Hematopoietic multipotent progenitor cell treated with erythropoietin and hydrocortisone succinate and interleukin-3 and kit ligand, for 15 days (in vitro differentiated cells): ENCODE measurements at places on chromosomes 4 and X.

GRCh38 chrX:46327566-46328115, 217.6 kb downstream of the ZNF674 start:
- DNase-seq: no peak

DNA sequence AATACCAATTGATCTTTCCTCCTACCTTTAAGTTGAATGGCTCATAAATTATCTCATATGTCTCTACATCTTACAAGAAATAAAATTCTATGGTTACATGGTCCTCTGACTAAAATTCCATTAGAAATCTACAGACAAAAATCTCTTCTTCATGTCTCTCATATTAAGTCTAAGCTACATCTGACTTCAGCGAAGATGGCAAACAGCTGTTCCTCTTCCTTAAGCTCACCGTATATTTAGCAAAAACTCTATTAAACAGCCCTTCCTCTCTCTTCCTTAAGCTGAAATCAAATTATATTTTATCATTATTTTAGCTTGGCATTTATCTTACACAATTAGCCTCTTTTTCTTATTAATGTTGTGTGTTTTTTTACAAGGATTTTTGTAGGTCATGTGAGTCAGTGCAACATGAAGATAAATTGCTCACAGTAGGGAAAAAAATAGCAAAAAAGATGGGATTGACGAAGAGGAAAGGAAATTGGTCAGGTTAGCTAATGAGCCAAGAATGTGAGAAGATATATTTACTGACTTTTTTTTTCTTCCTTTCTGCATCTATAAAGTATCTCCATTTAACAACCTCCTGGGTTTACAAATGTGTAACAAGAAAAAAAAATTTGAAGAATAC, 2412.8 kb downstream of the ARAP2 start:
- no peak for DNase-seq

DNA sequence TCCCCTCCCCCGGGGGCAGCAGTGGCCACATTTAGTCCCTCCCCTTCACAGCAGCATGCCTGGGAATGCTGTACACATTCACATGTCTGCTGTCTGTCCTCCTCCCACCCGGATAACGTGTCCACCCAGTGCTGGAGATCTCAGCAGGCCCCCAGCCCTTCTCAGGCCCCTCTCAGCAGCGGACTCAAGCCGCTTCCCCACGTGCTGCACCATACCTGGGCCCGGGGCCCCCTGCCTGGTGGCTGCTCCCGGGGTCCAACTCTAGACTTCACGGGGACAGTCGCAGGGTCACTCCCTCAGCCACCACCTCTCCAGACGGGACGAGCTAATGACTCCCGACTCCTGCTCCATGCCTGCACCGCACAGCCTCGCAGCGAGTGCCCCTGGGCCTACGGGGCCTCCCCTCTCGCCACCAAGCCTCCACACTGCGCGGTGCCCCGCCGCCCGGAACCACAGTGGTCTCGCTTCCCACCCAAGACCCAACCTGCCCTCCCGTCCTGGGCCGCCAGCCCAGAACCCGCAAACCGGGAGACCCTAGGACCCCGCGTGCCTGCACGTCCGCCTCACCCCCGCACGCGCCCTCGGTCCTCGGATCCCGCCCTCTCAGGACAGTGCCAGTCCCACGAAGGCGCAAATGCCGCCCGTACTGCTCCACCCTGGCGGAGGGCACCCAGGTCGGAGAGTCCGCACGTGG, 1.3 kb upstream of the PCGF3 start:
- no peak for DNase-seq

DNA sequence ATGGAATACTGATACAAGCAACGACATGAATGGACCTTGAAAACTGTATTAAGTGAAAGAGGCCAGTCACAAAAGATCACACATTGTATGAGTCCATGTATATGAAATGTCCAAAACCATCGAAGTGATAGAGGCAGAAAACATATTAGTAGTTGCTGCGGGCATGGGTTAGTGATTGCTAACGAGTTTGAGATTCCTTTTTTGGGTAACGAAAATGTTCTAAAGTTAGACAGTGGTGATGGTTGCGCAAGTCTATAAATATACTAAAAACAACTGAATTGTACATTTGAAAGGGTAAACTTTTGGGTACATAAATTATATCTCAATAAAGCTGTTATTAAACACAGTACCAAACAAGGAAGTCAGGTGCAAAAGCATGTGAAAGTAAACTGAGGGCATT, 234.5 kb downstream of the FBXW7 start:
- no peak for DNase-seq

GRCh38 chr4:7295911-7296660, 103.7 kb downstream of the SORCS2 start:
- DNase-seq: no peak

- DNase-seq: no peak
Measured at GRCh38 chr4:89298155-89298554, 9.4 kb downstream of the GPRIN3 start.

DNA sequence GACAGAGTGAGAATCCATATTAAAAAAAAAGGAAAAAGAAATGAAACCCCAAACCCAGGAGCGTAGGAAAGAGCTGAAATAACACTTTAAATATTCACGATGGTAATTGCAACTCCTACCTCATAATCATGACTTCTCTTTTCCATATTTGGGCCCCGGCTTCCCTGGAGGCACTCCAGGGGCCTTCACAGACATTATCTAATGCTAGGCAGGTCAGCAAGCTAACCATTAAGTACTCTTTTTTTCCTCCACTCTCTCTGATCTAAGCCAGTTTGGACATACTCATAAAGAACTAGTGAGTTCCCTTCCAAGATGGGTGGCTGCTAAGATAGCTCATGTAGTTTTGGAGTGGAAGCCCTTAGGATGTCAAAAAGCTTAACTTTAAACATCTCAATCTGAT, 83.2 kb downstream of the SH3KBP1 start:
- DNase-seq: no peak

GRCh38 chr4:44446191-44446590, 2.4 kb downstream of the KCTD8 start:
- no peak for DNase-seq

DNA sequence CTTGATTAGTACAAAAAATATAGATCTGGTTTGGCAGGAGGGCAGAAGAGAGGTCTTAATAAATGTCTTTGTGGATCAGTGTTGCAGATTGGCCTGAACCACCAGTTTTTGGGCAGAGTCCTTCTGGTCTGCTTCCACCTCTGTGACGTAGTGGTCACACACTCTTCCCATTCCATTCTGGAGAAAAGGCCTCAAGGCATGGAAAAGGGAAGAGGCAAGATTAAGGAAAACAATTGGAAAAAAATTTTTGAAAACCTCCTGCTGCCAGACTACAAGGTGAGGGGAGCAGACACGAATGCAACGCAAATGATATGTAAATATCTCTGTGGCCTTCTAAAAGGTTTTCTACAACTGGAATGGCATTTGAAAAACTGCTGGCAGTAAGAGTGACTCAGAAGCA, 24.3 kb upstream of the FAM47C start:
- DNase-seq: no peak

- no peak for DNase-seq
Measured at GRCh38 chrX:40530509-40530908, 50.3 kb upstream of the ATP6AP2 start.

GRCh38 chr4:142443469-142443868, 402.6 kb downstream of the INPP4B start:
- no peak for DNase-seq

DNA sequence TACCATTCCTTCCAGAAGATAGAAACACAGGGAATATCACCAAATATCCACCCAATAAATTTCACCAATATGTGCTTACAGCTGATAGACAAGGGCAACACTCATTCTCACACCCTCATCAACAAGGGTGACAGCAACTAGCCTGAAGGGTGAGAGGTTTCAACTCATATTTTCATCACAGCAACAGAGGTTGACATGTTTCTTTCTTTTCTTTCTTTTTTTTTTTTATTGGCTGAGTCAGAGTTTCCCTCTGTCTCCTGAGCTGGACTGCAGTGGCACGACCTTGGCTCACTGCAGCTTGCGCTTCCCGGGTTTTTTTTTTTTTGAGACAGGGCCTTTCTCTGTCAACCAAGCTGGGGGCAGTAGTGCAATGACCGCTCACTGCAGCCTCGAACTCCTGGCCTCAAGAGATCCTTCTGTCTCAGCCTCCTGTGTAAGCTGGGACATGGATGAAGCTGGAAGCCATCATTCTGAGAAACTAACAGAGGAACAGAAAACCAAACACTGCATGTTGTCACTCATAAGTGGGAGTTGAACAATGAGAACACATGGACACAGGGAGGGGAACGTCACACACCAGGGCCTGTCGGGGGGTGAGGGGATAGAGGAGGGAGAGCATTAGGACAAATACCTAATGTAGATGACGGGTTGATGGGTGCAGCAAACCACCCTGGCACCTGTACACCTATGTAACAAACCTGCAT, 27.5 kb upstream of the ASMTL start:
- DNase-seq: no peak

- peak; percentile 5 for DNase-seq
Measured at GRCh38 chr4:71713611-71714203, 70.2 kb downstream of the GC start.

DNA sequence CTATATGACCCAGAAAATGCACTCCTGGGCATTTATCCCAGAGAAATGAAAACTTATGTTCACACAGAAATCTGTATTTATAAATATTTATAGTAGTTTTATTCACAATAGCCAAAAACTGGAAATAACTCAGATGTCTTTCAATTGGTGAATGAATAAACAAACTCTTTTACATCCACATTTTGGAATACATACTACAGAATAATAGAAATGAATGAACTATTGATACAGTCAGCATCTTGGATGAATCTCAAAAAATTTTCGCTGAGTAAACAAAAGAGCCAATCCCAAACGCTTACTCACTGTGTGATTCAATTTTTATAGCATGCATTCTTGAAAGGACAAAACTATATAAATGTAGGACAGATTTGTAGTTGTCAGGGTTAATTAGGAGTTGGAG, 75.1 kb upstream of the HTR2C start:
- DNase-seq: no peak

DNA sequence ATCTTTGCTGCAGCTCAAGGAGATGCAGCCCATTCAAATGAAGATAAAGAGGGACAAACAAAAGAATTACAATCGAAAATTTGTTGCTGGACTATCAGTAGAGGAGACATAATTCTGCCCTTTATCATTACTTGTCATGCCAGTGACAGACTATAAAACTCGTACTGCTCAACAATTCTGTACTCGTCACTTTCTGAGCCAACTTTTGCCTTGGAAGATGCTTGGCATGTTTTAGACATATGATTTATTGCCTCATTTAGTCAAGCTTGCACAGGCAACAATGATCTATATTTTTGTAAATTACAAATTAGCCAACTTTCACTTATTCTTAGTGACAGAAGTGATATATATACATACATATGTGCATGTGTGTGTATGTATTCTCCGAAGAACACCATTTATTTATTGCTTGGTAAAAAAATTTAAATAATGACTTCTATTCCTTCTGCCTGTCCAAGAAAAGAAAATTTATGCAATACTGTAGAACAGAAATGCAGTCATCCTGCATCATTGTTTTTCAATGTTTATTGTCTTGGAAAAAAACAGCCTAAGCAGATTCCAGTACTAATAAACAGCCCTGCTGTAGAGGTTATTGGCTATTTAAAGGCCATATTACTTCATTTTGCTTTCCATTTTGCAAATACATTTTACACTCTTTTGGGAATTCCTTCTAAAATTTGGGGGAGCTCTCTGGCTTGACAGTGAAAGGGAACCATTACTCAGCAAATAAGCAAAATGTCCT, 374.9 kb upstream of the GALNT7 start:
- no peak for DNase-seq

DNA sequence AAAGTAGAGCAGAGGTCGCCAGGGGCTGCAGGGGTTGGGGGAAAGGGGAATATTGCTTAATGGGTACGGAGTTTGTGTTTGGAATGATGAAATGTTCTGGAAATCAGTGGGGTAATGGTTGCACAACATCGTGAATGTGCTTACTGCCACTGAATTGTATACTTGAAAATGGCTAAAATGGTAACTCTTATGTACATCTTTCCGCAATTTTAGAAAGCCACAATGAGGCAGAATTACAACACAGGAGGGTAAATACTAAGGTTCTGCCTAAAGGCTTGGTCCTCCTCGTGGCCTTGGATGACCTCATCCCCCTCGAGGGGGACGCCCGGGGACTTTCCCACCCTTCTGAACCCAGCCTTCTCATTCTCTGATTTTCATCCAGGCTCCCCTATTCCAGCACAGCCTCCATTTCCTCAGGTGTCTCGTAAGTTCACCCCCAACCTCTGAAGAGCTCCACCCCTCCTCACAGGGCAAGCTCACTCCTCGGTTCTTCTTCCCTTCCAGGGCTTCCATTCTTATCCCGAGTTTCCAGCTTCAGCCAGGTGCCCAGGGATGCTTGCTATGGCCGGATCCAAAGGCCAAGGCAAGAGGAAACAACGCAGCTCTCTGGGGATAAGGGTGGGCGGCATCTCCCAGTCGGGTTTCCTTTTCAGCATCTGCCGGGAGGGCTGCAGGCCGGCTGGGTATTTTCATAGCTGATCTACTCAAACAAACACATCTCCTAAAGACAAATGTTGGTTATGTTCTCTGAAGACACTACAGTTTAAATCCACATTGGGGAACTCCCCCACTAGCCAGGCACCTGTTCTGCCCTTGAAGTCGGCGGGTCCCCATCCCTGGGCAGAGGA, 71.3 kb upstream of the ACSL1 start:
- DNase-seq: no peak

DNA sequence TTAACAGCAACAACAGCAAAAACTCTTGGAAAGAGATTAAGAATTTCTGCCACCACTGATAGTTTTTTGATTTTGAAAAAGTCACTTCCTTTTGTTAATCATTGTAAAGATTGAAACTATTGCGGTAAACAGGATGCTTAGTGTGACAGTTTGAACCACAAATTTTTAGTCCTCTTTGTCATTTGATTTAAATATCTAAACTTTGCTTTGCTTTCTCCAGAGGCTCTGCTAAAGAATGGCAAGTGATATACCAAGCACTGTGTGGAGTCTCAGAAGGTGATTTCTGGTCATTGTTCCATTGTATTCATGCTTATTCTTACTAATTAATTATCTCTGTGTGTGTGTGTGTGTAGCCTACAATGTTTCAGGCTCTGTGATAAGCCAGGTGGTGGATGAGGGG, 155.6 kb downstream of the BMPR1B start:
- DNase-seq: no peak

DNA sequence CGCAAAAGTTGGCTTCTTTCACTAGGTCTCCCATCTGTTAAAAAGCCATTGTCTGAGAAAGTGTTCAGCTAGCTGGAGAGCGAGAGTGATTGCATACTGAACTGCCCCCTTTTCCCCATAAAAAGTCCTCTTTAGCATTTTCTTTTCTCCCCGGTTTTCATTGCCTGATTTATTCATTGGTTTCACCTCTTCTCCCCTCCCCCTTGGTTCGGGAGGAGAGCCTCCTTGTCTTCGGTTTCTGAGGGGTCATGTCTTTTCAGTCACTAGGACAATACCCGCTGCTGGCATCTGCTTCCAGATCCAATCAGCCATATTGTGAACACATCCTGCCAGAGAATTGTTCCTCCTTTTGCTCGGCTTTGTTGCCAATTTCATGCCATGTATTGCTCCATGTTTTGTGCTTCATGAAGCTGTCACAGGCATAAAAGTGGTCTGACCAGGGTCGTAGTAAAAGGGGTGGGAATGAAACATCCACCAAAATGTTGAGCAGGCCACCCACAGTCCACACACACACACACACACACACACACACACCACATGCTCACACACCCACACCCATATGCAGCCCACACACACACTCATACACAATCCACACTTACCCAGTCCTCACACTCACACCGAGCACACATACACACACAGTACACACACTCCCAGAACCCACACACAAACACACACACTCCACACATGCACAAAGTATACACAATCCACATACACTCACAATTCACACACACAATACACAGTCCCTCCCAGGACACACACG, 136.0 kb downstream of the NKX6-1 start:
- DNase-seq: no peak
